GM23338 (cell line): ENCODE measurements at places on chromosomes 4 and X. TPM values are rescaled to one million over a fixed set of nuclear protein-coding genes. Genes with fewer than 3 reads are reported as not detected.

DNA sequence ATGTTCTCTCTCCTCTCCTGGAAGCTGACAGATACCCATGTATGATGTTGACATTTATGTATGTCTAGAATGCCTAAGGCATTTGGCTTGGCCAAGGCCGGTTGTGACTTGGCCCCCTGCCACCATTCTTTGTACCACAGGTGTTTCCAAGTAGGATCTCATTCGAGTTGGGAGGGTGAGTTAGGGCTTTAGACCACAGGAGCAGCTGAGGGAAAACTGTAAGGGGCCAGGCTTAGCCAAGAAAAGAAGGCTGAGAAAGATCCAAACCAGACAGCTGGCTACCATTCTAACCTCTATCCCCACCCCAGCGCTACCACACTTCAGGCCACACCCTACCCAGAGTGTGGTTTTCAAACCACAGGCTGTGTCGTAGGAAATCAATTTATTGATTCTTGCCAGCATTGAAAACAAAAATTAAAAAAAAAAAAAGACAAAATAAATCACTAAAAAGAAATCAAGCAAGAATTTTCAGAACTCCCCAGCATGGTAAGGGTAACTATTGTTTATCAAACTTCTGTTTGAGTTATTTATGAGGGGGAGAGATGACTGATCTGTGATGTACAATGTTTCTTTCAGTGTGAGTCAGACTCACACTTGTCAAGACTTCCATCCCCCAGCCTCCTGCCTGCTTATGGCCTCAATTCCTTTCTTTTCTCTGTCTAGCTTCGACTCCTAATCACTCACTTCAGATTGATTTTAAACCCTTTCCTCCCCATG is 9.9 kb downstream of the TMSB4X start:
- DNase-seq: no peak

GRCh38 chr4:139025841-139026240 is 10.3 kb downstream of the NOCT start:
- DNase-seq: no peak

GRCh38 chrX:74132280-74132679 is 171.7 kb upstream of the ZCCHC13 start:
- DNase-seq: peak; percentile 6

- DNase-seq: no peak
Measured at GRCh38 chrX:3540105-3540504, 173.3 kb downstream of the PRKX start.

GRCh38 chrX:30735839-30736238 is 82.6 kb downstream of the GK start:
- DNase-seq: peak; percentile 77

DNA sequence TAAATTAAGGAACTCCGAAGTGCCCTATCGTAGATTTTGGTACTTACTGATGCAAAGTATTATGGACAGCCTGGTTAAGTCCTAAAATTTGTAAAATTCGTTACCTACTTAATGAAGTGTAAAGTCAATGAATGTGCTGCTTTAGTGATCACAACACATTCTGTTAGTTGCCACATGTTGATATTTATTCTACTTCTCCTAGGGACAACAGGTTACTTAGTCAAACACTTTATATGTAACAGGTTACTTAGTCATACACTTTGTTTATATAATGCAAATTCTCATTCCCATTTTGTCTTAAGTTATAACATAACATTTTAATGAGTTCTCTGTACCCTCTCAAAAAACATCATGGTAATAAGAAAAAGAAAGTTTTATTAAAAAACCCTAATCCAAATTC is 643.0 kb upstream of the FTHL17 start:
- DNase-seq: no peak

DNA sequence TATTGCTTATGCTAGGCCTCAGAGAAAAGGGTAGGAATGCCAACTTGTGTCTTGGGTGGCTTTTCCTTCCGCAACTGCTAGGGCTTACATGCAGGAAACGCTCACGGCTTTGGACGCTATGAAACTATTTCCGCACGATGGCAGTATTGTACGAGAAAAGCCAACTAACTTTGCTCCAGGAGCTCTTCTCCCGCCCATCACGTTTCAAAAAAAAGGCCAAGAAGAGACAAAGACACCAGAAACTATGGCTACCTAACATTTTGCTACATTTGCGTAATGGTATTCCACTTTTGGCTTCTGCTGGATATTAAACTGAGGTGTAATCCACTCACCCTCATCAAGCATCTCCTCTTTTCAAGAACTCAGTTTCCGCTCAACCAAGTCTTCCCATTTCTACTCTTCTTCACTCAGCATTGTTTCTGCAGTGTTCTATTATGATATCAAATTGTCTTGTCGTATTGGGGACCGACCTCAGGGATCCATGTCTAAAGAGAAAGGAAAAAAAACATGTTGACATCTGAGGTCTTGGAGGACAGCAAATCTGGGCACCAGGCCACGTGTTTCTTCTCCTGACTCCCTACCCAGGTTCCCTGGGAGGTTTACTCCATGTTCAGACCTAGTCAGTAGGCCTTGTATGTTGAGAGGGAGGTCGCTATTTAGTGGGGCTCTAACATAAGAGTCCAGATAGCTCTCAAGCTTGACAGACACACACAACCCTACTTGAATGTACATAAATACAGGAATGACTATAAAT is 239.4 kb upstream of the STK26 start:
- DNase-seq: no peak

DNA sequence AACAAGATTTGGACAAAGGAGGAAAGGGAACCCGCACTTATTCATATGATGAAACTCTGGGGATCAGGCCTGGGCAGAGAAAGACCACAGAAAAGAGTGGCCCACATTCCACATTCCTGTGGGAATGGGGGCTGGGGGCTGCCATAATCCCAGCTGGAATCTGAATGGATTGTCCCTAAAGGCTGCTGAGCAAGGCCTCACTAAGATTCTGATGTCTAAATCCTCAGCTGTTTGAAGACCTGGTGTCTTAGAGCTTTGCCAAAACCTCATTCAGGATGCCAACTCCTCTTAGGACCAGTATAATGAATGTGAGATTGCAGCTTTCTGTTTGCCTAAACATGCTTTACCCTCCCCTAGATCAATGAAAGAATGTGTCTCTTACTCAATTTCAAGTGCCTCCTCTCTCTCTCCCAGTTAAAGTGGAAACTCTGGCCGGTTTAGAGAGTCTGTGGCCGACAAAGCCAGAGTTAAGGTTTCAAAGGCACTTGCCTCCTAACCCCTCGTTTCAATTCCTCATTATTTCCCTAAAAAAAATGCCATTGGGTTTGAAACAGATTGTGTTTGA is 33.3 kb upstream of the GPC4 start:
- DNase-seq: peak; percentile 22

GRCh38 chrX:45172890-45173289 is 27.8 kb downstream of the DIPK2B start:
- DNase-seq: peak; percentile 2

DNA sequence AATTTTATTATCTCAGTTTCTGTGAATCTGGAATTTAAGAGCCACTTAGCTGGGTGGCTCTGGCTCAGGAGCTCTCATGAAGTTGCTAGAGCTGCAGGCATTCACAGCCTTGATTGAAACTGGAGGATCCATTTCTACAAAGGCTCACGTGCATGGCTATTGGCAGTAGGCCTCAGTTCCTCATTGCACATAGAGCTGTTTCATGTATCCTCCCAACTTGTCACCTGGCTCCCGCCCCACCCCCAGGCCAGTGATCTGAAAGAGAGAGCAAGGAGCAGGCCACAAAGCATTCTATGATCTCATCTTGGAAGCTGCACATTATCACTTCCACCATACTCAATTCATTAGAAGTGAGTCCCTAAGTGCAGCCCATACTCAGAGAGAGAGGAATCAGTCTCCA is 18.5 kb upstream of the AP1AR start:
- DNase-seq: no peak

The TRAPPC11 gene
- total RNA-seq: 31.4 and 42.7 TPM in 2 replicates

The RIBC1 gene
- total RNA-seq: 0.39 and 0.45 TPM in 2 replicates

The TAPT1 gene
- 9.9 and 10.4 TPM in 2 replicates for total RNA-seq
